LoVo (cell line): ENCODE measurements at places on chromosomes 5 and 9.
A peak's percentile ranks its signal among the peaks of the same experiment; 100 is the strongest.

GRCh38 chr9:110025551-110026170, 182.3 kb downstream of the C9orf152 start:
- DNase-seq: no peak

DNA sequence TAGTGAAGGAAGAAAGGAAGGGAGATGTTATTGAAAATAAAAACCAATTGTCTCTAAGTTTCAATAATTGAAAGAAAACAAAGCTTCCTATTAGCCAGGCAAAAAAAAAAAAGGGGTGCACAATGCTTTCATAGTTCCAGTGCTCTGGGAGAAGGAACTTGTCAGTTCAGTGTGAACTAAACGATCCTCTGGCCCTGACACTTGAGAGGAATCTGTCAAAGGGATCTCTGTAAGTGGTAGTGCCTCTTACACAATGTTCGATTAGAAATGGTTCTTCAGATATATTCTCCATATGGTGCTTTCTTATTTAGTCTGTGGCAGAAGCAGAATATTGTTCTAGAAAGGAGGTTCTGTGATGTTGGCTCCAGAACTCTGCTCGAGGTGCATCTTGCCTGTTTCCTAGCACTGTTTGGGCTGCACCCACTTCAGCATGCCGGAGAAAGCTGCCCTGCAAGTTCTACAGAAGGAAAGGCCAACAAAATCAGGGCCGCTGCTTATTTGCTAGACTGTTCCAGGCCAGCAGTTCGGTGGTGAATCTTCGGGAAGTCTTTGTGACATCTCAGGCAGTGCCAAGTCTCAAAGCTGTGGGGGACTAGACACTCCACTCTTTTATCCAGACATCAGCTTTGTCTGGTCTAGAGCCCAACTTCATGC, 90.9 kb downstream of the PIK3R1 start:
- DNase-seq: no peak

DNA sequence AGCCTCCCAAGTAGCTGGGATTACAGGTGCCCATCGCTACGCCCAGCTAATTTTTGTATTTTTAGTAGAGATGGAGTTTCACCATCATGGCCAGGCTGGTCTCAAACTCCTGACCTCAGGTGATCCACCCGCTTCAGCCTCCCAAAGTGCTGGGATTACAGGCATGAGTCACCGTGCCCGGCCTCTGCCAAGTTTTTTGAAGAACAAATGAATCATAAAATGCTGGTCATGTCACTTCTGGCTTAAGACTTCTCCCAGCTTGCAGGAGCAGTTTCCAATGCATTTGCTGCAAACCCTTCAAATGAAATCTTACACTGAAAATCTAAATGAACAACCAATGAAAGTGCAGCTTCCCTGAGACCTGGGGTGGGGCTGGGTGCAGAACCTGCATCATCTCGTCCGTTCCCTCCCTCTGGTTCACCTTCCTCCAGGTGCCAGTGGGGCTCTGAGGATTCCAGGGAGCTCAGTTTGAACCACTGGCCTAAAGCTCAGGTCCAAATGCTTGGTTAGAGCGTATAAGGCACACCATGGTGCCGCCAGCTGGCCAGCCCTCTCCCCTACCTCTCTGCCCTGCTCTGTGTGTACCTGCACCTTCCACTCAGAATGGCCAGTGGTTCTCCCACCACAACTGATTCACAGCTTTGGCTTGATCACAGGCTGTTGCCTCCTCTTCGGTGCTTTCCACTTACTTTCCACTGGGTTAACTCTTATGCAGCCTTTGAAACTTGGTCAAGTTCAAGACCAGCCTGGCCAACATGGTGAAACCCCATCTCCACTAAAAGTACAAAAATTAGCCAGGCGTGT, 39.8 kb upstream of the FUBP3 start:
- peak; percentile 65 for DNase-seq

DNA sequence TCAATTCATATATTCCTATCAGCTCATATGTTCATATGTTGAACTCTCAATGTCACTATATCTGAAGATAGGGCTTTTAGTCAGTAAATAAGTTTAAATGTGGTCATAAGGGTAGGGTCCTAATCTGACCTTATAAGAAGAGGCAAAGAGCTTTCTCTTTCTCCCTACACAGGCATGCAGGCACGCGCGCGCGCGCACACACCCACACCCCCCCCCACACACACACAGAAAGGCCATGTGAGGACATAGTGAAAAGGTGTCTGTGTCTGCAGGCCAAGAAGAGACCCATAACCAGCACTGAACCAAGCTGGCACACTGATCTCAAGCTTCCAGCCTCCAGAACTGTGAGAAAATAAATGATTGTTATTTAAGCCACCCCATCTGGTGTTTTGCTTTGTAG, 76.0 kb downstream of the PDE4D start:
- no peak for DNase-seq

DNA sequence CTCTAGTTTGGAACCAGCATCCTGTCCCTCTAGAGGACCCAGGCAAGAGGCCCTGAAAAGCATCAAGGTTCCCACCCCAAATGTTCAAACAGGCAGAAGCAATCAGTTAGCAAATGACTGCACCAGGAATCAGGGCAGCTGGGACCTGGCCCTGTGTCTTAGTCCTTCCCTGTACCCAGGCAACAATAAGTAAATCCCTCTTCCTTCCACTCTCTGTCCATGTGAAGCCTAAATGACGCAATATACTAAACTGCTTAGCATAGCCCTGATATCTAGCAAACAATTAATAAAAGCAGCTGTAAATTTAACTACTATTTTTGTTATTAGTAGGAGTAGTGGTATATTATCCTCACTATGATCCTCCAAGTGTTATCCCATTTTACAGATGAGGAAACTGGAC, 13.2 kb upstream of the ADRA1B start:
- no peak for DNase-seq

DNA sequence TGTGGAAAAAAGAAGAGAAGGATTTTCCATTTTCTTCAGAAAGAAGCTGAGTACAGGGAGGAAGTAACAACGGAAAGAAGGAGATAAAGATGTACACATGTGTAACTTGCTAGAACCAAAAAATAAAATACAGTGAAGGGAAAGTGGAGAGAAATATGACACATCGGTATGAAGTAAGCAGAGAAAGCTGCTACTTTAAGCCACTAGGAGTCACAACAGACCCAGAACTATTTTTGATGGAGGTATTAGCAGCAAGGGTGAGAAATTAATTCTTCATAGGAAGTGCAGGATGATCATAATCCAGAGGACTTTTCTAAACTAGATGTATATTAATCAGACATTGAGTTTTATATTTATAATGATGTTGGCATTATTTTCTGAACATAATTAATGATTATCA, 88.5 kb downstream of the FAM174A start:
- DNase-seq: peak; percentile 11

- DNase-seq: no peak
These were observed 233.4 kb upstream of the RGMB start for GRCh38 chr5:98540056-98540455.

DNA sequence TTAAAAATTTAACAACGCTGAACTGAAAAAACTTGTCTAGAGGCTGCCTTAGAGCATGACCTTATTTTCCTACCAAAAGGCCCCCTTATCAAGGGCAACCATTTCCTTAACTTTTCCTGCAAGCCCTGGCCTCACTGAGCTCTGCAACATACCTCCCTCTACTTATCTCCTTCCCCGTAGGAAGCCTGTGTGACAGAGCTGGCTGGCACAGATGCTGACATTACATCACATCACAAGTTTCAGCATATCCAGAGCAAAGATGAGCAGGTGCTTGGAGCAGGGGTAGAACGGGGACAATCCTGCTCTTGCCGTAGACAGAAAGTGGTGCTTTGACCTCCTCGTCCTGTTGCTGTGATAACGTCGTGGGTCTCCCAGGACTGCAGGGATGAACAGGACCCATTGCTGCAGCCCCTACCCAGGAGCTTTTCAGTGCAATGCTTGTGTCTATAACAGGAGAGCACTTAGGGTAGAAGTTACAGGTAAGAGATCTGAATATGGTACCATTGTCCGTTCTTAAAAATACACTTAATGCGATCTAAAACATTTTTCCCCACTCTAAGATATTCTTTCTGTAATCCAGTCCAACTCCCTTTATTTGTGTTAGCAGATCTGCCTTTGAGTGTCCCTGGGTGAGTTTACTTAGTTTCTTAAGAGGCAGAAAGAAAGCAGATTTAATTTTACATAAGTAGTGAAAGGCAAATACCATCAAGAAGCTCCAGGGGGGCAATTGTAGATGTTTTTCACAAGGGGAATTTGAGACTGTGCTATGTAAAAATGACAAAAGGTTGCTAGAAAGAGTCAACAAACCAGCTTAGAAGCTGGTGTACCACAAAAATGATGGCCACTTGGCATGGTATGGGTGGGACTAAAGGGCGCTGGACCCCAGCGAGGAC, 101.9 kb upstream of the EFNA5 start:
- DNase-seq: no peak

- DNase-seq: no peak
These were observed 1.9 kb downstream of the PCBD2 start for GRCh38 chr5:134906811-134907210.

GRCh38 chr9:25613709-25614108, 64.5 kb downstream of the TUSC1 start:
- DNase-seq: no peak

DNA sequence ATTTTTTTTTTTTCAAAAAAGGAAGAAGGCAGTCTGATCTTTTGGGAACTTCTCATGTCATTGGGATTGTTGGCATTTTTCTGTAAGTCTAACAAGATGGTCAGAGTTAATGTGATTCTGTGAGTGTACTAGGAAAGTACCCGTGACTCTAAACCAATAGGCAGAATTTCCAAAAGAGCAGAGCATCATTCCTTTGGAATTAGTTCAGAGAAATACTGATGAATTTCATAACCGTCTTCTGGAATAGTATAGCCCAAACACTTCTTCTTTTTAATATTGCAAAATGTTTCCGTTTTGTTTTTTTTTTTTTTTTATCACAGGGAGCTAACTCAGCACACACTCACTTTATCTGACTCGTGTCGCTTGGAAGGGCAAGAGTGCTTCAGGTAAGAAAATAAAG, 407.4 kb downstream of the DTWD2 start:
- DNase-seq: no peak

GRCh38 chr5:90888511-90889324, 330.1 kb downstream of the ADGRV1 start:
- peak; percentile 65 for DNase-seq

- DNase-seq: no peak
These were observed 299.5 kb downstream of the SLIT3 start for GRCh38 chr5:169001394-169001793.

DNA sequence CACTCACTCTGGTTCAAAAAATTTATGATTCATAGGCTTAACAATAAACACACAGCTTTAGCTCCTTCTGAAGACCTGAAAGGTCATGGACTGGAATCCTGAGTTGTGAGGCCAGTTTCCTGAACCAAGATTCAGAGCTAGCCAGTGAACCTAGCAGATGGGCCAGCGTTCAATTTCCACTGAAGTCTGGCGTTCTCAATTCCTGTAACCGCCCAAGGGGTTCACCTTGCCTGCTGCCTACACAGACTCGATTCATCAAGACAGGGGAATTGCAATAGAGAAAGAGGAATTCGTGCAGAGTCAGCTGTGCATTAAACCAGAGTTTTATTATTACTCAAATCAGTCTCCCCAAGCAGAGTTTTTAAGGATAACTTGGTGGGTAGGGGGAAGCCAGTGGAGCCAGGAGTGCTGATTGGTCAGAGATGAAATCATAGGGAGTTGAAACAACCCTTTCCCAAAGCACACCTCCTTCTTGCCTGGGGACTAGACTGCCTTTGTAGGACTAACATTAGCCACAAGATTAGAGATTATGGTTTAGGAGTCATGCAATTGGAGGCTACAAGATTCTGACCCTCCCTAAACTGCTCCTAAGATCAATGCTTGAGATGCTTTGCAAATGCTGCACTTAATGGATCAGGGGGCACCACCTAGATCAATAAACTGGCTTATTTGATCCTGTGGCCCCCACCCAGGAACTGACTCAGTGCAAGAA, 117.5 kb upstream of the SHB start:
- DNase-seq: no peak

- DNase-seq: no peak
These were observed 4.7 kb downstream of the AK8 start for GRCh38 chr9:132873403-132873802.

- no peak for DNase-seq
These were observed 111.8 kb downstream of the INIP start for GRCh38 chr9:112605963-112606699.

- DNase-seq: no peak
These were observed 80.0 kb upstream of the TGFBR1 start for GRCh38 chr9:99024959-99025358.

DNA sequence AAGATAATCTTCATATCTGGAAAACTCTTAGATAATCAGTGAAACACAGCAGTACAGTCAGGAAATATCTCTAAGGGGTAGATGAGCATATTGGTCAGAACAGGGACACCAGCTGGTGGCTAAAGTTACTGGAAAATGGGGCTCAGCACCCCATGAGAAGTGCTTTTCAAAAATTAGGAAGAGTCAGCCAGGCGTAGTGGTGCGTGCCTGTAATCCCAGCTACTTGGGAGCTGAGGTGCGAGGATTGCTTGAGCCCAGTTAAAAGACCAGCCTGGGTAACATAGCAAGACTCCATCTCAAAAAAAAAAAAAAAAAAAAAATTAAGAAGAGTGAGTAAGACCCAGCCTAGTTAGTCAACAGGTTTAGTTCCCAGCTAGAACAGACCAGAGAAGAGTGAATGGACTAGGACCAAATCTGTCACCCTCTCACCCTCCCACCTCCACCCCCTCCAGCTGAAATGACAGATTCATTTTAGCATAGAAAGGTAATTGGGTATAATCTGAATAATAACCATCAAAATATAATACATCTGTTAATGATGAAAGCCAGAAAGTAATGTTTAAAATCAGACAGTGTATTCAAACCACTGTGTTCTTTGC, 120.9 kb downstream of the CDC42SE2 start:
- DNase-seq: no peak

DNA sequence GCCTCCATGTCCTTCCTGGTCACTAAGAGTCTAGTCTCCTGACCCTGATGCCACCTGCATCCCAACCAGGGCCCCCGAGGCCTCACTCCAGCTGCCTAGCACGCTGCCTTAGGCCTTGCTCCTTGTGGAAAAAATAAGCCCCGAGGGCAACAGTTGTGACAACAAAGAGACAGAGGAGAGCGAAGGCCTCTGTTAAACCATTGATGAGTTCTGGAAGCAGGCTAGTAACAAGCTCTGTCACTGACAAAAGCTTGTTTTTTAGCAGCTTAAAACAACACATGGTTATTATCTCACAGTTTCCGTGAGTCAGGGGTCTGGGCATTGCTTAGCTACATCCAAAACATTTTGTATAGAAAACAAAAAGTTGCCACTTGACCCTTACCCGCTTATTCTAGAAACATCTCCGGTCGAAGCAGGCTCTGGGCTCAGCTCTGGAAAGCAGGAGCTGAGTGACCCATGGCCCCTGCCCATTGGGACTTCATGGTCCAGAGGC, 48.2 kb upstream of the TBC1D2 start:
- no peak for DNase-seq

- no peak for DNase-seq
These were observed 124.4 kb downstream of the PLK2 start for GRCh38 chr5:58335518-58335917.

GRCh38 chr5:12392246-12392645, 488.0 kb upstream of the CTNND2 start:
- no peak for DNase-seq

- no peak for DNase-seq
These were observed 5.0 kb downstream of the FAM163B start for GRCh38 chr9:133604214-133604613.

- DNase-seq: no peak
These were observed 118.5 kb downstream of the GNAQ start for GRCh38 chr9:77912895-77913693.
